ENCODE measurements at places on chromosomes 3 and 15.

DNA sequence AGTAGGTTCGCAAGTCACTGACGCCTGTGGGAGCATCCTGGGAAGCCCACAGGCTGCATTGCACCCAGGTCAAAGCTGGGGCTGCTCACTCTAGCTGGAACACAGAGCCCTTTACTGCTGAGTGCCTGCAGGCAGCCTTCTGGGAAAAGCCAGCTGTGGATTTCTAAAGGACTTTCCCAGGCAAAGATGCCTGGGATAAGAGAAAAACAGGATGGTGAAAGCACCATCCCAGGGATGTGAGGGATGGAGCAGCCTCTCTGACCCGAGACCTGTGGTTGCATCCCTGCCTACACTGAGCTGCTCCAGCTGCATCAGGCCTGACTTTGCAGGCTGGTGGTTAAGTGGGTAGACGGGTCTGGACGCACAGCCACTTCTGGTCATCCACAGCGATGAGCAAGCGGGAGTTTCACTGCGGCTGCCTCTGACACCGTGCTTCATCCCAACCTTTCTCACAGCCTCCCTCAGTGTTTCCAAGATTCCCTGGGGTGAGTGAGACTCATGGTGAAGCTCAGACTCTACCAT is 52.5 kb upstream of the AMOTL2 start:
- DNase-seq = no peak

GRCh38 chr15:101127506-101128076 is 124.3 kb downstream of the CHSY1 start:
- DNase-seq = no peak

GRCh38 chr3:64049832-64050231 is 26.5 kb upstream of the PSMD6 start:
- no peak for DNase-seq

- DNase-seq = no peak
Measured at GRCh38 chr3:150370122-150370602, 37.9 kb upstream of the TSC22D2 start.

- DNase-seq = no peak
Measured at GRCh38 chr3:15470261-15470660, 42.9 kb downstream of the EAF1 start.

GRCh38 chr15:27845535-27846369 is 253.4 kb downstream of the OCA2 start:
- DNase-seq = no peak

GRCh38 chr3:168950622-168951021 is 712.9 kb downstream of the MECOM start:
- DNase-seq = no peak

DNA sequence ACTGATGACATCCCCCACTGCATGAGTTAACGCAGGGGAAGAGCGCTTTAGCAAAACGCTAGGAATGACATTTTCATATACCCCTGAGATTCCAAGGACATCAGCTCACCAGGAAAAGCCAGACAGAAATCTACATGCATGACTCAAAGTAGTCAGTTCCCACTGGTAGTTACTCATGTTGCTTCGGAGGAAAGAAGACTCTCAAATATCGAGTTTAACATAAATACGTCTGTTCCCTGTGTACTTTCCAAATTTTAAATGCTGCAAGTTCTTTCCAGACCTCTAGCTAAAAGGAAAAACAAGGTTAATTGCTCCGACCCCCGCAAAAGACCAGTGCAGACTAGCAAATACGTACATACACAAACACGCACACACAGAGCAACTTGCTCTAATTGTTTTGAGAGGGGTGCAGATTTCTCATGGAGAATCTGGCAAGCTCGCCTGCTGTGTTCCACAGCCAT is 115.4 kb upstream of the PRICKLE2 start:
- no peak for DNase-seq

- no peak for DNase-seq
Measured at GRCh38 chr3:22886439-22887068, 316.6 kb upstream of the UBE2E2 start.

GRCh38 chr3:25473246-25473645 is 45.2 kb downstream of the RARB start:
- DNase-seq = no peak

GRCh38 chr3:7684182-7684715 is 817.4 kb upstream of the LMCD1 start:
- DNase-seq = no peak

- no peak for DNase-seq
Measured at GRCh38 chr3:43176666-43177065, 70.8 kb upstream of the POMGNT2 start.
